Activated CD8-positive, alpha-beta memory T cell treated with anti-CD3 and anti-CD28 coated beads for 4 hours (primary cell): ENCODE measurements at places on chromosomes 5 and 9.

DNA sequence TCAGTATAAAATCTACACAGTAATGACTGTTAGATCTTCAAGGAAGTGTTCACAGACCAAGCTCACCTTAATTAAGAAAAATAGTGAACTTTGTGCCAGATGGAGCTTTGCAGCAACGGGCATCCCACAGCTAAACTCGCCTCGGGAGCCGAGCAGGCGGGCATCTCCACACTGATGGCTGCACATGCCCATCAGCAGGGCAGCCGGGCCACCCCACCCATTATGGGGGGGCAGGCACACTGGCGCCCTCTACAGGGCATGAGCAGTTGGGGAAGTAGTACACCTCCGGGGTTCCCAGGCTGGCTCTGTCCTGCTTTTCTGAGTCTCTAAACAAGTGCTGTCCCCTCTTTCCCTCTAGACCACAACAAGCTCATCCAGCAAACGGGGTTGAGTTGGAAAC, 21.6 kb downstream of the ANKS6 start:
- DNase-seq, result no peak

- no peak for DNase-seq
Observed at GRCh38 chr5:52987711-52988331, 1.3 kb upstream of the ITGA2 start.

DNA sequence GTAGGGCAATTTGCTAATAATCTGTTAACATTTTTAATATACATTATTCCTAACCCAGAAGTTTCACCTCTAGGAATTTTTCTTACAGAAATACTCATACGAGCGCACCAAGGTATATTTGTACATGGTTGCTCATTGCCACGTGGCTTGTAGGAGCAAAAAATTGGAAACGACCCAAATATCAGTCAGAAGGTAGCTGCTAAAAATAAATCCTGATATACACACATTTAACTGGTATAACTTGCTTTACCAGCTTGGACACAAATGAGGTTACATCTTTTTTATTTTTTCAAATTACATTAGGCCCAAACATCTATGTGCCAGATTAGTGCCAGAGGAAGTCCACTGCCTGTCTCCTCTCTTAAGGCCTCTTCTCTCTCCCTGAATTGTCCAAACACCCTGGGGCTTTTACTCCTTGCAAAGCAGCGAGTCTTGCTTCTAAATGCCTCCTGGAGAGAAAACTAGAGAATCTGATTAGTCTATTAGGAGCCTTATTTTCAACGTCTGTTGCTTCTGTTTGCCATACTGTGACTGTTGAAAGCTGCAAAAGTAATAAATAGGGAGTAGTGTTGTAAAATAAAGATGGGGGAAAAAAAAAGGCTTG, 92.0 kb upstream of the SSBP2 start:
- no peak for DNase-seq

- DNase-seq, result no peak
Observed at GRCh38 chr5:55154873-55155272, 5.1 kb upstream of the GPX8 start.

GRCh38 chr9:116646661-116647514, 40.2 kb upstream of the TRIM32 start:
- DNase-seq, result no peak

GRCh38 chr5:56986626-56986947, 34.7 kb upstream of the MIER3 start:
- no peak for DNase-seq
